ENCODE measurements at places on chromosomes 2 and 18. TPM values are rescaled to one million over a fixed set of nuclear protein-coding genes. Genes with fewer than 3 reads are reported as not detected.

GRCh38 chr2:241764275-241765241 lies 12.1 kb upstream of the GAL3ST2 start:
- no peak for DNase-seq

- no peak for DNase-seq
Measured at GRCh38 chr18:75530566-75531211, 103.2 kb upstream of the SMIM21 start.

GRCh38 chr2:195552581-195552980 lies 104.4 kb upstream of the SLC39A10 start:
- DNase-seq = no peak

DNA sequence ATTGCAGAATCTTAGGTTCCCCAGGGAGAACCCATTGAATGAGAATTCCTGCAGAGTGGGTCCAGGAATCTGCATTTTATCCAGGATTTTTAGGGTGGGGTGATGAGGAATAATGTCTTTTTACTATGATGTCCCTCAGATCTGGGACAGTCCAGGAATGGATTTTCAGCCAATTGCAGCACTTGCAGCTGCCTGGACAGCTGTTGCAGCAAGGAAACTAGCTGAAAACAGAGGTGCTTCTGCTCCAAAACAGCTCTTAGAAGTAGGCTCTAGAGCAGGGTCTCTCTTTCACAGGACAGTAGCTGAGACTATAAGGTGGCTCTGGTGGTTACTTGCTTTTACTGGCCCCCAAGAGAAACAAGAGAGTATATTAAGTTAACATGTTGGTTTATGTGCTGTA lies 9.1 kb downstream of the GLI2 start:
- DNase-seq = no peak

GRCh38 chr2:124822516-124822915 lies 797.4 kb downstream of the CNTNAP5 start:
- DNase-seq = no peak

DNA sequence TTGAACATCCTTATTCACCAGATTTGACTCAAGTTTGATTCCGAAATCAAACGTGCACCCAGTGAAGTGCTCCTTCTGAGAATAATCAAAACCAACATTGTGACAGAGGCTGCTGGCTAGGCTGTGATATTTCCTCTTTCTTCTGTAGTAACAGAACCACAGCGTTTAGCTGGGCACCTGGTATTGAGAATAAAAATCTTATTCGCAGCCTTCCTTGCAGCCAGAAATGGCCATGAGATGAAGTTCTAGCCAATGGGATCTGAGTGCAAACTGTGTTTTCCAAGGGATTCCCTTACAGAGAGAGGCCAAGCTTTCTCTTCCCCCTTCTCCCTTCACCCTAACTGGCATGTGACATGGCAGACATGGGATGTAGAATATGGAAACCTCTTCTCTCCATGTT lies 51.7 kb downstream of the TMEM163 start:
- no peak for DNase-seq

- DNase-seq = no peak
Measured at GRCh38 chr2:122101319-122101718, 345.9 kb downstream of the TSN start.

The DSEL gene
- polyA plus RNA-seq = 24.4 TPM

The LCLAT1 gene
- polyA plus RNA-seq = 23.5 TPM

The LBX2 gene
- 7.0 TPM for polyA plus RNA-seq
